Activated T-helper 2 cell treated with anti-CD3 and anti-CD28 coated beads, Interferon-gamma antibody, Interleukin-2, Interleukin-4, amounts not matched to agents 10 μg/mL and 5 μg/mL and 100 μg/mL, durations not matched to agents 14 hours and 24 hours and 36 hours (primary cell): ENCODE measurements at places on chromosomes 16 and 17. TPM values are rescaled to one million over a fixed set of nuclear protein-coding genes. Genes with fewer than 3 reads are reported as not detected.

GRCh38 chr17:10620823-10621222, 36.3 kb downstream of the MYH3 start:
- DNase-seq, result no peak

DNA sequence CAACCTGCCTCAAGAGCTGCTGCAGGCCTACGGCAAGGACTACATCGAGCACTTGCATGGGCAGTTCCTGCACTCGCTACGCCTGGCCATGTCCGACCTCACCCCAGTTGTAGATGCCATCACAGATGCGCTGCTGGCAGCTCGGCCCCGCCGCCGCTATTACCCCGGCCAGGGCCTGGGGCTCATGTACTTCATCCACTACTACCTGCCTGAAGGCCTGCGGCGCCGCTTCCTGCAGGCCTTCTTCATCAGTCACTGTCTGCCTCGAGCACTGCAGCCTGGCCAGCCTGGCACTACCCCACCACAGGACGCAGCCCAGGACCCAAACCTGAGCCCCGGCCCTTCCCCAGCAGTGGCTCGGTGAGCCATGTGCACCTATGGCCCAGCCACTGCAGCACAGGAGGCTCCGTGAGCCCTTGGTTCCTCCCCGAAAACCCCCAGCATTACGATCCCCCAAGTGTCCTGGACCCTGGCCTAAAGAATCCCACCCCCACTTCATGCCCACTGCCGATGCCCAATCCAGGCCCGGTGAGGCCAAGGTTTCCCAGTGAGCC, 5.8 kb downstream of the HSD11B2 start:
- DNase-seq, result no peak

GRCh38 chr17:9330611-9331271, 244.9 kb downstream of the STX8 start:
- DNase-seq, result no peak

DNA sequence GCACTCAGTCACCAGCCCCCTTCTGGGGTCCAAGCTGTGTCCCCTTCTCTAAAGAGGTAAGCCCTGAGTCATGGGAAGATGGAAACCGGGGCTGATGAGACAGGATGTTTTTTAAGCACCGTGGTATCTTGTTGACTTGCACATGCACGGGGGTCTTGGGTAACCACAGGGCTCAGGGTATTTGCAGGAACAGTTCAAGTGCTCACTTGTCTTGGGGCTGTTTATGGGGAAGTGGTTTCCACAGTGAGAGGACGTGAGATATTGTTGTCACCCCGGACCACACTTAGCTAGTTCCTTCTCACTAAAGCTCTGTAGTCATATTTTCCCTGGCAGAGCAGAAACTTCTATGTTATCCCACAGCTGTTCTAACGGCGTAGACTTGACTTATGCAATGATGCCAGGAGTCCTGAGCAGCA, 7.7 kb downstream of the CCL3L1 start:
- DNase-seq, result no peak

DNA sequence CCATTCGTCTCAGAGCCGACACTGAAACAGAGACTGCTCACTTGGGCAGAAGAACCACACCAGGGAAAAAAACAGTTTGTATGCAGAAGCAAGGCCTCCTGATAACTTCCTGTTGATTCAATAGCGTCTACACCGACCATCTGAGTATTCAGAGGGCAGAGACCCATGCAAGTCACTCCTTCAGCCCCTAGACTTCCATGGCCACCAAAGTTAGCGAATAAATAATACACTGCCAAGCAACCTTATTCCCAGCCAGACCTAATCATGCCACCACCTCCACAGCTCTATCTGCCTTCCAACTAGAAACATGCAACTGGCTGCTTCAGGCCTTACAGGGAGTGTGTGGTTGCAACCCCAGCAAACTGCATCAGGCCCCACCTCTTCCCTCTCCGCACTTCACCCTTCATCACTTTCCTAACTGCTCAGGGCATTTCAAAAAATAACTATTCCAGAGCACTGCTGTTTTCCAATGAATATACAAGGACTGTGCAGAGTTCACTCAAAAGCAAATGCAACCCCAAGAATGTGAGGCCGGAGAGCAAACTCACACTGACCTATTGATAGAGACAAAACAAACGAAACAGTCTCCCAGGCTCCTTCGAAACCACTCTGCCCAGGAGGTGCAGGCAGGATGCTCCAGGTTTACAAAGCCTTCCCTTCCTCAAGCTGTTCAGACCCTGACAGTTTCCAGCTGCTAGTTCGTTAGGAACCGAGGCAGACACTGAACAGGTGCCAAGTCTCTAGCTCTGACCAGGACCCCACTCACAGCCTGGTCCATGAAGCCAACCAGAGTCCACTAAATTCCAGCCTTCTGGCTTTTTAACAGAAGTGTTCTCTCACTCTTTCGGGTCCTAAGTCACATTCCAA, 3.6 kb downstream of the USP7 start:
- DNase-seq, result peak; percentile 15

- DNase-seq, result no peak
These were observed 18.3 kb upstream of the ATP2A3 start for GRCh38 chr17:3982541-3983017.

- DNase-seq, result no peak
These were observed 28.7 kb downstream of the KIAA0513 start for GRCh38 chr16:85056211-85056748.

DNA sequence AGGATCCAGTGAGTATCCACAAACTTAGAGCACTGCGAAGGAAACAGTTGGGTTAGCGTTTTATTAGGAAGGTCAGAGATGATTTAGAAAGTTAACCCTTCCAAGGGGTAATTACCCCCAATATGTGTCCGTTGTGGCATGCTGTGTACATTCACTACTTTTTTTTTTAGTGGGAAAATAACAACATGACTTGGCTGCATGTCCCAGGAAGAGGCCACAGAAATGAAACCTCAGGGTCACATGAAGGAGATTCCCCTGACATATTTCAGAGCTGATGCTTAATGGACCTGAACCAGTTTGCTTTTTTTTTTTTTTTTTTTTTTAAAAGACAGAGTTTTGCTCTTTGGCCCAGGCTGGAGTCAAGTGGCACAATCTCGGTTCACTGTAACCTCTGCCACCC, 167.5 kb downstream of the PRKCA start:
- no peak for DNase-seq

DNA sequence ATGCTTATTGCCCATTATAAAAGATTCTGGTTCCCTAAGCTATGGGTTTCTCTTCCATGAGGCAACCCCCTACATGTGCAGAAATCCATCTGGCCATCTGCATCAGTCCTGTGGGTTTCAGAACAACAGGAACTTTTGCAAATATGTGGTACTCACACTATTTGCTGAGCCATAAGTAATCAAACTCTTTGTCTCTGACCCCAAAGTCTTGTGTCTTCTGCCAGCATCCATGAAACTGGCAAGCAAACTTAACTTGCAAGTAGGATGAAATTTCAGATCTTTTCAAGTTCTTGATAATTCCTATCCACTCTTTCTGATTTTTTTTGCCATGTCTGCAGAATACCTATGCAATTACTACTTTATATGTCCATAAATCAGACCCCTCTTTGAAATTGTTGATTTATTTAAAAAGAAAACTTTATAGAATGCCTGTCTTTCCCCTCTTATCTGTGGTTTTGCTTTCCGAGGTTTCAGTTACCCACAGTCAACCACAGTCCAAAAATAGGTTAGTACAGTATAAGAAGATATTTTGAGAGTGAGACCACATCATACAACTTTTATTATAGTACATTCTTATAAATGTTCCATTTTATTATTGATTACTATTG, 158.4 kb upstream of the IRX3 start:
- DNase-seq, result no peak

GRCh38 chr16:31535737-31536136, 8.0 kb downstream of the AHSP start:
- no peak for DNase-seq

DNA sequence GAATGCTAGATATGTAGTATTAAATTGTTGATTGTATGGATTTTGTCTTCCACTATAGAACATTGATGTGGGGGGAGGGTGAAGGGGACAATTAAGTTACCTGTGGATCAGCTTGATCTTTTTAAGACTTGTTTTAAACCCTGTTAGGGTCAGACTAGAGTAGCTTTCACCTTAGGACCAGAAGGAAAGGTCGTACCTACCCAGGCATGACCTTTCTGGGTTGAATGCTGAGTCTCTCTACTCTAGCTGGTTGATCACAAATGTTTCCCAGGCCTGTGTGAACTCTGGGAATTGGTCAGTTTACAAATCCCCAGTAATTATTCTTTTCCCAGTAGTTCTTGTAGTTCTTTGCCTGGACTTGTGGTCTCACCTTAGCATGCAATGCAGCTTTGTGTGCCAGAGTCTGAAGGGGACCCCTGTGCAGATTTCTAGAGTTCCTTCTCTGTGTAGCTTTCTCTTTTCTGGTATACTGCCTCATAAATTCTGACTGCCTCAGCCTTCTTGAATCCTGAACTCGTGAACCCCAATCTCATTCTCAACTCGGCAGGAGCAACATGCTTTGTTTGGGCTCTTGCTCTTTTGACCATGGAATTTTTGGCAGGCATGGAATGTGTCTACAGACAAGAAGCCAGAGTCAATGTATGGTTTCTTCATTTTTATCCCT, 54.1 kb downstream of the VMP1 start:
- DNase-seq, result no peak

- DNase-seq, result no peak
These were observed 2.1 kb downstream of the MYO18A start for GRCh38 chr17:29177871-29178749.

DNA sequence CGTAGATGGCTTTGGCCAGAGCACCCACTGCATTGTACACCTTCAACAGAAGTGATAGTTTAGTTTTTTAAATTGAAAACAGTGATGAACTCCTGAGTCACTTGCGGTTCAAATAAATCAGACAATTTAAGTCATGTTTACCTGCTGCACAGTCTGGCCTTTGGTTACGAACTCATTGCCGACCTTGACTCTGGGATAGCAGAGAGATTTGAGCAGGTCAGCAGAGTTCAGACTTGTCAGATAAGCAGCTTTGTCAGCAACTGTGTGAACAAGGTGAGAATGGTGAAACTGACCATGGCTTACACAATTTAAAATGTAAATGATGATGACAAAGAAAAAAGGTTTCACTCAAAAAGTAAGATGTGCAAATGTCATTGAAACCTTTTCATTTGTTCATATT, 9.3 kb downstream of the MYH4 start:
- DNase-seq, result no peak

DNA sequence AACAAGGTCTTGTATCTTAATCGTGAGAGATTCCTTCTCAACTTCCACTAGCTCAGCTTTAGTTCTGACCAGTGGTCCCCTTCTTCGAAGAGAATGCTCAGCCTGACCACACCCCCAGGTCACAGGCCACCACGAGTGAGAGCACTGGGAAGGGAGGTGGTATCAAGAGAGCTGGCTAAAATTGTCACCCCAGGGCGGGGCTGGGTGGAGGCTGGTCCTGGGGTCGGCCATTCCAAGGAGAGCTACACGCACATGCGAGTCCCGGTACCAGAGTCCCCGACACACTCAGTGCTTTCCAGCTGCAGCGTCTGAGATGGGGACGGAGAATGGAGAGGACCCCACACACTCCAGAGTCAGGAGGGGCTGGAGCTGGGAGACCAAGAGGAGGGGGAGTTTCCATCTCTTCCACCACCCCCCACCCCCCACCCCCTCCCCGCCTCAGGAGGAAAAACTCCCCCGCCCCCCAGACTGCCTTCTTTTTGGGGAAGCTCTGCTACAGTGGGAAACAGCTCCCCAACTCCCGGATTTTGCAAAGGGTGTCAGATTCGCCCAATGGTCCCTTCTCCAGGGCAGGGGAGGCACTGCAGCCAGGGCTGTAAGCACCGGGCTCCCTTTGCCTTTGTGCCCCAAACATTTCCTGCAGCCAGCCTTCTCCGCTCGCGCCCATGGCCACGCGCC, 1.6 kb downstream of the C1QL1 start:
- DNase-seq, result no peak

GRCh38 chr17:77148077-77148939, 7.5 kb downstream of the SEC14L1 start:
- DNase-seq, result no peak

GRCh38 chr17:80766290-80766855, 221.7 kb downstream of the RPTOR start:
- DNase-seq, result no peak

DNA sequence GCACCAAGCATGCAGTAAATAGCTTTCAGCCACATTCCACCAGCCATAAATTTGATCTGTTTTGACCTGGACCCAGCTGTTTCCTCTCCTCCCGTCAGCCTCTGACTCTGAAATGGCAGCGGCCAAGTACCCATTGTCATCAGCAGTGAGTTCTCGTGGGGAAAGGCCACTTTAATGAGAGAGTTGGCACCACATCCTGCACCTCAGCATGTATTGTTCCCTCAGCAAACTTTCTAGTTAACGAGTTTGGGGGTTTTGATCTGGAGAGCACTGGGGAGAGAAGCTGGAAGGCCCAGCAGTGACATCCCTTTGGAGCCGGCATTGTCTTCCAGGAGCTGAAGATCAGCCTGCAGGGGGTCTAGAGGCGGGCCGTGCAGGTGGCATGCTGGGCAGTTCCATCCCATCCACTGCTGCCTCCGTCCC, 84.9 kb downstream of the RPA1 start:
- DNase-seq, result no peak

DNA sequence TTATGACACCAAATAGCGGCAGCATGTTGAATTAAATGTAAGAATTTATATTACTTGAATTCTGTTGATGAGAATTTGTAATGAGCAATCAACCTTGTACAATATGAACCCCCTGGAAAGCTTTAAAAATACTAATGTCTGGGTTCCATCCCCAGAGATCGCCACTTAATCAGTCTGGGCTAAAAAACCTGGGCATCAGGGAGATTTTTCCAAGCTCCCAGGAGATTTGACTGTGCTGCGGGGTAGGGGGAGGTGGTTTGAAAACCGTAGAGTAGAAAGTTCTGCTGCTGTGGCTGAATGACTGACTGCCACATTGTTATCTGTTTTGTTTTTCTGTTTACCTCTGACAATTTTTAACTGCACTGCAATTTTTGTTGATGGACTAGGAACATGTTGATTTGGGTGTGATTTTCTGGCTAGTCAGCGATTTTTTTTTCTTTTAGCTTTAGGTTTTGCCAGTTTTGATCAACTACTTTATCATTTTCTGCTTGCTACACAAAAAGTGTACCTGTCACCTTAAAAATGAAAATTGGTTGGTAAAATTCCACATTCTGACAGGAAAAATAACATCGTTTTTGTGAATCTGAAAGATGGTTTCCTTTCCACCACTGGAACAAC, 79.3 kb downstream of the PCTP start:
- no peak for DNase-seq

- DNase-seq, result peak; percentile 50
These were observed at the start of gene TNFSF12 for GRCh38 chr17:7548585-7549400. TNFSF12 (plus strand) TSS chr17:7549058; CDS start chr17:7549154, 96 bp downstream.

CD79B gene
- 28.8 and 33.2 TPM in 2 replicates for total RNA-seq

HIC1 gene
- total RNA-seq, result 42.6 and 43.5 TPM in 2 replicates

FBXW10B gene
- 0.46 and 0.55 TPM in 2 replicates for total RNA-seq

TBC1D3 gene
- total RNA-seq, result not detected in 2 replicates

UTS2R gene
- total RNA-seq, result 0.18 TPM in 1 of 2 replicates, not detected in the other
